ENCODE measurements at places on chromosomes 12 and 14.

- DNase-seq, result no peak
These were observed 16.3 kb downstream of the TESPA1 start for GRCh38 chr12:54968181-54968730.

GRCh38 chr12:108666401-108666881 lies 32.7 kb upstream of the SELPLG start:
- DNase-seq, result no peak

DNA sequence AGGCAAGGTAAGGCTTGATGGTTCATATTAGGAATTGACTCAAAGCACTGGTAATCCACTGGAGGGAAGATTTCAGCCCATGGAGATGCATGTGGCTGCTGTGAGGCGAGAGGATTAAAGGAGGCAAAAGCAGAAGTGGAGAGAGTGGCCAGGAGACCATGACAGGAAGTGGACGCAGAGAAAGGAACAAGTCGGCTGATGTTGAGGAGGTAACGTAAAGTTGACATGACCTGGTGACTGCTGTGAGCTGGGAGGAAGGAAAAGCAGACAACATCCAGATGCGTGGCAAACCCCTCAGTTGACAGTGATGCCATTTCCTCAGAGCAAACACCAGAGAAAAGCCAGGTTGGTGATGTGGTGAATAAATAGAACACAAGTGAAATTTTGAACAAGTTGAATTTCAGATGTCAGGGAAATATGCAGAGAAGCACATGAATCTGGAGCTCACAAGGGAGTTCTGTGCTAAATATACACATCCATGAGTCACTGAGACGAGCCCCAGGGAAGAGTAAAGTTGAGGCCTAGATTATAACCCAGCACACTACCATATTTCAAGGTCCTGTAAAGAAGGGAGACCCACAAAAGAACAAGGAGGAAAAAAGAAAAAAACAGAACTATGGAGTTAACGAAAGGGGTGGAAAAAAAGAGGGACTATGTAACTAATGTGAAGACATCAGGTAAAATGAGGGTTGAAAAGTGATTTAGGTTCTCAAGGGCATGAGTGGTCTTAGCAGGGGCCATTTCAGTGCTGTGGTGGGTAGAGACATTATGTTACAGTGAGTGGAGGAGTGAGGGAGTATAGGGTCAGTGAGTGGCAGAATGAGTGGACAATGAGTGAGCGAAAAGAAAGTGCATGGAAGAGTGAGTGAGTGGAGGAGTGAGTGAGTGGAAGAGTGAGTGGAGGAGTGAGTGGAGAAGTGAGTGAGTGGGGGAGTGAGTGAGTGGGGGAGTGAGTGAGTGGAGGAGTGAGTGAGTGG lies 61.6 kb upstream of the GZMB start:
- DNase-seq, result no peak

- no peak for DNase-seq
These were observed 76.8 kb downstream of the ATXN7L3B start for GRCh38 chr12:74614426-74614825.

DNA sequence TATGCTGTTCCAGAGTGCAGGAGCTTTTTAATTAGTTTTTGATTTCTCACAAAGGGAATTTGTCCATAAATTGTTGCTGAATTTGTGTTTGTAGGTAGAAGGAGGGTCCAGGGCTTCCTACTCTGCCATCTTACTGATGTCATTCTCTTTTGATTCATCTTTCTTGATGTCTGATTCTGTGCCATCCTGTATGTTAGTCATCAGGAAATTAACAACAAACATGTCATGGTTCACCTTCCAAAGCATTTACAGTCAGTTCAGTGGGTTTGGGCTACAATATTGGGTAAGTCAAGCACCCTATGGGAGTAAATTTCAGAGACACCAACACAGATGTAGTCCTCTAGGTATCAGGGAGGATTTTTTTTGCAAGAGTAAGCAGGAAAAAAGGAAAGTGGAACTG lies 135.2 kb upstream of the SLC38A2 start:
- DNase-seq, result no peak

DNA sequence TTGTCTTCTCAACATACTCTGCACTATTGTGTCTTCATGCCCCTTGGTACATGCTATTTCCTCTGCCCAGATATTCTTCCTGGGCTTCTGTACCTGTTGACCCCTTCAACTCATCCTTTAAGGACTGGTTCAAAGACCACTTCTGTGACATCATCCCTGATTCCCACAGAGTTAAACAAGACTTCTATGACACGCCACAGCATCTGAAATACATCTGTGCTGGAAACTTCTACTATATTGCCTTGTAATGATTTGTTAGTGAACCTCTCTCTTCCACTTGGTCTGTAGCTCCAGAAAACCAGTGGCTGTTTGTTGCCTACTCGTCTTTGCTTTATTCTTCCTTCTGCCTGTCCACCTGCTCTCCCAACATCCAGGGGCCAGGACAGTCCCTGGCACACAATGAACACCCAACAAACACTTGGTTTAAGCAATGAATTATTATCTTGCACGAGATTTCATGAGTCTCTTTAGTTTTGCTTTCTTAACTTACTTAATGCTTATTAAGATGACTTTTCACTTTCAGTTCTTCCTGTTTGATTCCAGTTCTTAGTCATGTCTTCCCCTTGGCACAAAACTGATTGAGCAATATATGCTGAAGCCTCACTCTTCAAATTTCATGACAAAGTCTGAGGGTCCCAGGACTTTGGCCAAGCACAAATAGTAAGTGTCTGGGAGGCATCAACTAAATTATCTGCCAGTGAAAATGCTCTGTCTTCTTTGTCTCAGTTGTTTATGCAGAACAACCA lies 485.9 kb downstream of the APAF1 start:
- no peak for DNase-seq

- no peak for DNase-seq
These were observed 47.4 kb downstream of the STX2 start for GRCh38 chr12:130791629-130792028.

- DNase-seq, result no peak
These were observed 138.1 kb downstream of the GPR65 start for GRCh38 chr14:88142997-88143396.

GRCh38 chr12:79367032-79367589 lies 323.7 kb downstream of the PAWR start:
- DNase-seq, result no peak

- DNase-seq, result no peak
These were observed 647 bp upstream of the ESPL1 start for GRCh38 chr12:53267306-53267998.

GRCh38 chr12:127077262-127078045 lies 1189.5 kb upstream of the TMEM132C start:
- DNase-seq, result no peak

GRCh38 chr14:69484444-69485314 lies at the start of gene PLEKHD1:
Gene PLEKHD1 (plus strand): TSS chr14:69484728. CDS start chr14:69484966, 238 bp downstream.
- no peak for DNase-seq

- no peak for DNase-seq
These were observed 6.5 kb downstream of the NFE2 start for GRCh38 chr12:54294152-54294952.

- no peak for DNase-seq
These were observed 18.3 kb downstream of the TTC7B start for GRCh38 chr14:90797919-90798318.

GRCh38 chr12:32196250-32197198 lies 89.9 kb downstream of the BICD1 start:
- no peak for DNase-seq

DNA sequence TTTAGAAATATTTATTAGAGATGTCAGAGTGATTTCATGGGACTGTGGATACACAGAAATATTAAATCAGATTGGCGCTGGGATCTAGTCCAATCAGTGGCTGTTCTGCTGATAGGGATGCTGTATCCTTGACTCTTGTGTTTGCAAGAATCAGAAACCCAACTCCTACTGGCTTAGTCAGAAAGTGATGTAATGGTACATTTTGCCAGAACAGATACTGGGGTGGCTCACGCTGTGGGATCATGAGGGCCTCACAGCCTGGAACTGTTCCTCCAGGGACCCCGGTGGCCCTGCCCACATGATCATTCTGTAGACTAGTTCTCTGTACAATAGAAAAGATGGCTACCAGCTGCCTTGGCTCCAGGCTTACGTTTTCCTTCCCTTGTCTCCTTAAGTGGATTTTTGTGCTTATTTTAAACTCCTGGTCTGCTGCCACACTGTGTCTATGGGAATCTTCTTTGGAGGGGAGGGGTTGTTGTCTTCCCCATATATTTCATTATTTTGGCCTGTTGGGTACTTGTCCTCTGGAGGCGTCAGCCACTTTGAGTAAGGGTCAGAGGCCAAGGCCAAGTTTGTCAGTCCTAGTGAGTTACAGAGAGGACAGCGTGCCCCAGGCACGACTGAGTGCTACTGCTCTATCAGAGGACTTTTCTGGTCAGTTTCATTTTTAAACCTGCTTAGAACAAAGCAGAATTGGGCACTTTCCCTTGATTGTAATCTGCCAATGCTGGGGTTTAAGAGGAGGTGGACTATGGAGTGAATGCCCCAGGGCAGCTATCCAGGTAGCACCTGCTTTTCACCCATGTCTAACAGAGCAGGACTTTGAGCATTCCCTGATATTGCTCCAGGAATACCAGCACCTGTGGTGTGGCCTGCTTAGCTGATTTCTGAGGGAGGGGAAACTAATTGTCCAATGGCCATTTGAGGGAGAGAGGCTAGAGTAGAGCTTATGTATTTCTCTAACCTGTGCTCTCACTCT lies 164.3 kb downstream of the SLC5A8 start:
- DNase-seq, result no peak

DNA sequence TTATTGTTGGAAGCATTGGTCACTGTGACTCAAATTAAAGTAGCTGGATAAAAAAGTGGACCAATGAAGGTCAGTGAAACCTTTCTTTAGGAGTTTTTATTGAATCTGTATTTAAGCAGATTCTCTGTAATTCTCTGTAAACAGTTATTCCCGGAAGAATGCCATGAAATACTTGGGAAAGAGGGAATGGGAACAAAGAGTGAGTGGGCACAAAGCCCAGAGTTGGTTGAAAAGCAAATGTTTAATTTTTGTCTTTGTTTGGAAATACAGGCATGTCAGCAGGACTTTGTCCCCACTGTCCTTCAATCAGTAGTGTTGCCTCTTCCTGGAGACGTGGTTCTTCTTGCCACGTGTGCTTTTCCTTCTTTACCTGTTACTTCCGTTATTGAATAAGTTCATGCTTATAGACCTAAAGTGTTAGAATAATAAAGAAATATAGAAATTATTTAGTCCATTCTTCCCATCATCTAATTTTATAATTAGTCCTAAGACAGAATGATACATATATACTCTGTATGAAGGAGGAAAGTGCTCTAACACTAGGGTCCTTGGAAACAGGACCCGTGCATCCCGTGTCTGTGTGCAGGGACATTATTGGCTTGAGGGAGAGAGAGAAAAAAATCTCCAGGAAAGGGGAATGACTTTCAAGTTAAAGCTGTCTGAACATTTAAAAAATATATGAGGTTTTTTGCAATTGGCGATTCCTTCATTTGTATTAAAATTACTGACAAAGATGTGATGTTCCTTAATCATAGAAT lies 2.0 kb upstream of the ANG start:
- no peak for DNase-seq
